ENCODE measurements at places on chromosomes 11 and 22.

- no peak for DNase-seq
Observed at GRCh38 chr22:50452649-50453048, 22.2 kb downstream of the SBF1 start.

DNA sequence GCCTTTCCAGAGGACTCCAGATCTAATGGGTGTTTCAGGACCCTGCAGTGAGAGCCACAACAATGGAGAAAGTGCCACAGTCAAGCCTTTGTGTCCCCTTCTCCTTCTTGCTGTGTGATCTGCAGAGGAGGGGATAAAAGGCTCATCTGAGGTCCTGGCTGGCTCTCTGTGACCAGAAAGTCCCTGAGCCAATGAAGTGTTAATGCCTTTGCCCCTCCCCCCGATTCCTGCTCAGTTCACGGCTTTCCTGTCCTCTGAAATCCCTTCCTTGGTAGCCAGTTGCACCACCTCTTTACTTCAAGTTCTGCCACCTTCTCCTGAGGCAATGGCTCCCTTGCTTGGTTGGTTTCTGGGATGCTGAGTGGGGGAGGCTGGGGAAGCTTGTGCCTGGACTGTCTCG lies 47.6 kb downstream of the FLI1 start:
- DNase-seq: no peak

DNA sequence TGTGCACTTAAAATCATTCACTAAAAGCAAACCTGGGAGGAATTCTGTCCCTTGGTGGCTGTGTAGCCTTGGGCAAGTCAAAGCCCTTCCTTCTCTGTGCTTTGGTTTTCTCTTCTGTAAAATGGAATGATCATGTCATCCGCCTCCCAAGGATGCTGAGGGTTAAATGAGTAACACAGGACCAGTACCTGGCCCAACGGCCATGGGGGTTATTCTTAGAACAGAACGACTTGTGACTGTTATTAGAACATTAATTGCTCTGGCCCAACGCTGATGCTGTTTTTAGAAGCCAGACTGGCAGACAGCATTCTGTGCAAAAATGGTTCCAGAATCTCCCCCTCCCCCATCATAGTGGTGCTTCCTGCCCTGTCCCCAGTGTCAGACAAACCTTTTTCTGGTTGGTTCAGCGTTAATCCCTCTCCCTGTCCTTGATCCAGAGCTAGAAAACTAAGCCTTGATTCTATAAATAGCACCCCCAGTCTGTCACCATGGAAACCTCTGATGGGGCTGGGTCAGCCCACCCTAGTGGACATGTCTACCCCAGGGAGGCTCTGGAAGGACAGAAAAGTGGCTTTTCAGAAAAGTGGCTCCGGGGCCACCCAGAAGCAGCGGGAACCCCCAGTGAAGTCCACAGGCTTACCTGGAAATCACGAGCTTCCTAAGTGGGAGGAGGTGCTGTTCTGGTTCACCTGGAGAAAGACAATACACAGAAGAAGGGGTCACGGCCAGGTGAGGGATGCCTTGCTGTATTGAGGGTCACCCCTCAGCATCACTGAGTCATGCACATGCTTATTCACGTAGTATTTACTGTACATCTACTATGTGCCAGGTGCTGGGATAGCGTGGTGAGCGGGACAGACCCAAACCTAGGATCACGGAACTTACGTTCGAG lies 15.5 kb upstream of the TFIP11 start:
- no peak for DNase-seq

DNA sequence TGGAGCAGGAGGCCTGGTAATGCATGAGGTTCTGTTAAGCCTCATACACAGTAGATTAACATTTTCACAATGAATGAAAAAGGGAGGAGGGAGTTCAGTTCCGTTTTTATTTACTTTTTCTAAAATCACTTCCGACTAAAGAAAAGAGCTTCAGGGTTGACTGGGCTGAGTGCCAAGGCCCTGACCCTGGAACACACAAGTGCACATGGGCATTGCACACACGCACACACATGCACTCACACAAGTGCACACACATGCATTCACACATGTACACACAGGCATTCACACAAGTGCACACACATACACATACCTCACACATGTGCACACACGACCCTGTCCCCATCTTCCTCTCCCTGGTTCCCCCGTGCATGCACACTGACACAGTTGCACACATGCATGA lies 303.3 kb downstream of the BRD1 start:
- DNase-seq: no peak

- DNase-seq: no peak
Observed at GRCh38 chr22:49574881-49575702, 252.6 kb downstream of the BRD1 start.

DNA sequence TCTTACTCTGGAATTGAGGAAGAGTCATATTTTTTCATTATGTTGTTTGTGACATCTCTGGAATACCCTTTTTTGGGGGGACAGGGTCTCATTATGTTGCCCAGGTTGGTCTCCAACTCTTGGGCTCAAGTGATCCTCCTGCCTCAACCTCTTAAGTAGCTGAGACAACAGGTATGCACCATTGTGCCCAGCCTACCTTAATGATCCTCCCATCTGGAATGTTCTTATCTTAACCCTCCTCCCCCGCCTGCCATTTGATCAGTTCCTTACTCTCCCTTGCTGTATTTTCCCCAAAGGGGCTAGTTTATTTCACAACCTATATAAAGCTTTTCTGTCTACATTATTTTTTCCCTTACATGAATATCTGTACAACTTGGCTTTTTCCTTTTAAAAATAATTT lies 594.7 kb downstream of the METTL15 start:
- DNase-seq: no peak

GRCh38 chr11:118168316-118168715 lies 8.1 kb downstream of the SCN2B start:
- DNase-seq: no peak

GRCh38 chr11:35558513-35558912 lies 33.1 kb upstream of the PAMR1 start:
- DNase-seq: no peak

DNA sequence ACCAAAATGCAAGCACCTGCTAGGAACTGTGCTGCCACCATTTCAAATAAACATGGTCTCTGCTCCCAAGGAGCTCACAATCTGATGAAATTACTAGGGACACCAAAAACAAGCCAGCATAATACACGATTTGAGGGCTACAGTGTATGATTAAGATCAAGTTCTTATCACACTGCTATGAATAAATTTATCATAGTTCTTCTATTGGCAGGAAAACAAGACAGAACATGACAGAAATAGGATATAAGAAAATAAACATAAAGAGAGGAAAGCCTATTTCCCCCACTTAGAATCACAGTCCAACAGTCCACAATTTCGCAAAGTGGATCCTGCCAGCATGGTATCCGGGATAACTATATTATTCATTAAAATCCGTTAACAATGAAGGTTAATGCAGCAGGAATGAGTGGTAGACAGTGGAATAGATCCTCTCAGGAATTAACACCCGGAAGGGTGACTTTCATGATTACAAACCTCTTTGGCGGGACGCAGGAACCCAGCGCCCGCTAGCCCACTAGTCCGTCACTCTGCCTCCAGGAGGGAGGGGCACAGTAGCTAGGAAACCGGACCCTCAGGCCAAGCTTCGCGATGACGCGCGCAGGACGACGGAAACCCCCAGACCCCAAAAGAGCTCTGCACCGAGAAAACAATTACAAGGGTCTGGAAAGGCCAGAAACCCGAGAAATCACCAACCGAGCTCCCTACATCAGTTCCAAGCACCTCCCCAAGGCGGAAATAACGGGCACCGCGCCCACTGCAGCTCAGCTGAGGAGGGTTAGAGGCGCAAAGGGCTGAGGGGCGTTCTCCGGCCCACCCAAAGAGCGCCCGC lies 607 bp downstream of the CCDC82 start:
- no peak for DNase-seq

DNA sequence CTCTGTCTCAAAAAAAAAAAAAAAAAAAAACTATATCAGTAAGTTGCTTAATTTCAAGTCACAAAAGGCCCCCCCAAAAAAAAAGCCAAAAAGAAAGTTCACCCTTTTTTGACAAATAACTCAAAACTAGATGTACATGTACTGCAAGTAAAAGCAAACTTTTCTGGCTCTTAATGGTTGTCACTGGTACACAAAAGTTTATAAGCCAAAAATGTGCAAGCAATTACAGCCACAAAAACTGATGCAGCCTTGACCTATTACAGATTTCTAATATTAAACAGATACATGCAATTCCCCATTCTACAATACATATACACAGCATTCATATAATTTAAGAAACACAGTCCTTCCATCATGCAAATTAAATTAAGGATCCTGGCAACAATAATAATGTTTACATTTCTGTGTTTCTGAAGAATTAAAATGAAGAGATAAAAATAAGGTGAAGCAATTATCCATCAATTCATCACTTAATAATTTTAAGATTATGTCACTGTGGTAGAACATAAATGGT lies 18.6 kb downstream of the PICALM start:
- no peak for DNase-seq

DNA sequence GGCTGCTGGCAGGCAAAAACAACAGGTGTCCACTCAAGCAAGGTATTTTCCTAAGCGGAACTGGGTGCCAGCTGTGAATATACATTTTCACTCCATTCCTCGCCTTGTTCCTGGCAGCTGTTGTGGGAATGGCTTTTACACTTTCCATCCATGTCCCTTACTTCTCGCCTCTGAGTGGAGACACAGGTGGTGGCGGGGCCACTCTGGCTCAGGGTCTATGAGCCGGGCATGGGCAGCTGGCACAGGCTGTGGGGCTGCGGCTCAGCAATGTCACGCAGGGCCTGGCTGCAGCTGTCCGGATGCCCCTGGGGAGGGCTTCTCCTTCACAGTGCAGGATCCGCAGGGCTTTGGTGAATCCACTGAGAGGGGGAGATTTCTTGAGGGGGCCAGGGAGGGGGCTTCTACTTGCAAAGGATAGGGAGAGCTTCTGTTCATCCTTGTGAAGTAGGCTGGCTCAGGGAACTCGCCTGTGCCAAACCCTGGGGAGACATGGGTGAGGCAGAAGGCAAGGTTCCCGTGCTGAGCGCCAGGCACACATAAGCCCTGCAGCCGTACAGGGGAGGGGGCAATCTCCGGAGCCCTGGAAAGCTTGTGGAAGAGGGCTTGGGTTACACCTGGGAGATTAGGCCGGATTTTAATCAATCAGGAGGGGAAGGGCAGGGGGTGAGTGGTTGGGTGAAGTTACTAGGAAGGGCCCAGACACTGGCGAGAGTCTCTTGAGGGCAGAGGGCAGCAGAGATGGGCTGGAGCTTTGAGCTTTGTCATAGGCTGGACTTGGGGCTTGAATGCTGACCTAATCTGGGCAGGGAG lies 45.7 kb downstream of the KCNQ1OT1 start:
- no peak for DNase-seq

- DNase-seq: no peak
Observed at GRCh38 chr11:14361951-14362350, 3.0 kb upstream of the RRAS2 start.

DNA sequence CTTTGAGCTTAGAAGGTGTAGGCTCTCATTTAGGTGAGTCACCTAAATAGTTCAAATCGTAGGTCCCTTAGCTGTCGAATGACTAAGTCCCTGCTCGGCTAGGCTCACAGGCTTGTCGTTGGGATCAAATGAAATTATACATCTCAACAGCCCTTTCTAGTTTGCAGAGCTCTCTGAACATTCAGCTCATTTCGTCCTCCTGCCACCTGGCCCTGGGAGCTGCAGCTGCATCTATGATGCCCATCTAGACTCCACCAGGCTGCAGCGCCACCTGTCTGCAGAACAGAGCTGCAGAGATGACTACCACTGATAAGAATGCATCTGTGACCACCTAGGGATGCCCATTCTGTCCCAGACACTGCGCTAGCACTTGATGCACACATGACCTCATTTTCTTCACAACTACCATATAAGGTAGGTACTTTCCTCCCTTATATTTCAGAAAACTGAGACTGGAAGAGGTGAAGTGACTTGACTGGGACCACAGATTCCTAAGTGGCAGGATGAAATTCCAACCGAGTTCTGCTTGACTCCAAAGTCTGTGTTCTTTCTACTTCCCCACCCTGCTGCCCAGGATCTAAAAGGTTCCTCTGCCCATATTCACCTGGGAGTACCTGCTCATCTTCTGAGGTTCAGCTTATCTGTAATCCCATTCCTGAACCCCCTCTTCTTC lies 141.1 kb upstream of the NARS2 start:
- DNase-seq: no peak

GRCh38 chr11:126638648-126639047 lies 283.2 kb downstream of the ST3GAL4 start:
- no peak for DNase-seq

DNA sequence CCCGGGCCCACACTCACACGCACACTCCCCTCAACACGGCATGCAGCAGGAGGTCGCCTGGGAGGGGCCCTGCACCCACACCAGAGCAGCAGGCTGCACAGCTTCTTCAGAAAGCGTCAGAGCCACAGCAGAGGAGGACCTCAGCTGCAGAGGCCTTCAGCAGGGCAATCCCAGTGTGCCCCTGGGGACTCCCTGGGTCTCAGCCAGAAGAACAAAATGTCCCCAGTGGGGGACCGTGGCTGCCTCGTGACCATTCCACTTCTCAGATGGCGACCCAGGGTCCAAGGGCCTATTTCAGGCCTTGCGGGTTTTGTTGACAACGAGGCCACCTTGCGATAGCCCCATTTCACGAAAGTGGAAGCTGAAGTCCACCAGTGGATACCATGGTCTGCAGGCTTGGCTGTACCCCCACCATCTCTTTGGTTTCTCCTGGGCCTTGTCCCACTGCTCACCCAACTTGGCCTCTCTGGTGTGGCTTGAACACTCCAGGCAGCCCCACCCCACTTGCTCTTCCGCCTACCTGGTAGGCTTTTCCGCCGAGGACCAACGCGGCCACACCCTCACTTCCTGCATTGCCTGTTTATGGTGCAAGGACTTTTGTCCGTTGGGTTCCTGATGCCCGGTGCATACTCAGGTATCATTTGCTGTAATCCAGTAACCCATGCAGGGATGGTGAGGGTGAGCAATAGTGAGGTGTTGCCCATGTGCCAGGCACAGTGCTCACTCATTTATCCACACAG lies 38.1 kb downstream of the MB start:
- DNase-seq: no peak

- no peak for DNase-seq
Observed at GRCh38 chr22:47279337-47279736, 516.9 kb downstream of the TBC1D22A start.

- no peak for DNase-seq
Observed at GRCh38 chr11:88704485-88704884, 361.3 kb downstream of the GRM5 start.

- DNase-seq: no peak
Observed at GRCh38 chr11:71566081-71566620, 788 bp downstream of the KRTAP5-10 start.

DNA sequence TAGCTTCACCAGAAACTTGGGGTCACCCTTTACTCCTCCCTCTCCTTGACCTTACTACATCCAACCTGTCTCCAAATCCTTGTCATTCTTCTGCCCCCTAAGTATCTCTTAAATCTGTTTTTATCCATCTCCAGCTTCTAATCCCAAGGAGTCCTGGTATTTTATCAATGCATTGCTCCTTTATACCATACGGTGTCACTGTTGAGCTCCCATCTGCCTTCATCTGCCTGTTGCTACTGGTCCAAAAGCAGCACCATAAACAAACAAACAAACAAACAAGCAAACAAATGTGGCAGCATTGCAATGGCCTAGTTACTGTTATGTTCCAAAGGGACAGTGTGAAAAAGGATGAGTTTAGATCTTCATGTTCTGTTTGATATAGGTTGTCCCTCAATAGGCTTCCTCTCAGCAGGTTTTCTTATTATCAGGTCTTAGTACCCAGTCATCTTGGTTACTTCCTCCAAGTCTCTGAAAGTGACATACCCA lies 34.2 kb downstream of the DNHD1 start:
- DNase-seq: no peak

Data from cortex of kidney (tissue), 1 donor.